Activated CD4-positive, alpha-beta T cell treated with anti-CD3 and anti-CD28 coated beads, Interleukin-2, amount 50 U/mL, for 48 hours (primary cell): ENCODE measurements at places on chromosomes 3 and 15.

GRCh38 chr15:49273734-49274318 lies 103.8 kb downstream of the GALK2 start:
- no peak for DNase-seq

- DNase-seq: no peak
These were observed 28.3 kb upstream of the GALNT15 start for GRCh38 chr3:16146015-16146730.

GRCh38 chr3:188310270-188310710 lies 156.3 kb downstream of the LPP start:
- DNase-seq: no peak

DNA sequence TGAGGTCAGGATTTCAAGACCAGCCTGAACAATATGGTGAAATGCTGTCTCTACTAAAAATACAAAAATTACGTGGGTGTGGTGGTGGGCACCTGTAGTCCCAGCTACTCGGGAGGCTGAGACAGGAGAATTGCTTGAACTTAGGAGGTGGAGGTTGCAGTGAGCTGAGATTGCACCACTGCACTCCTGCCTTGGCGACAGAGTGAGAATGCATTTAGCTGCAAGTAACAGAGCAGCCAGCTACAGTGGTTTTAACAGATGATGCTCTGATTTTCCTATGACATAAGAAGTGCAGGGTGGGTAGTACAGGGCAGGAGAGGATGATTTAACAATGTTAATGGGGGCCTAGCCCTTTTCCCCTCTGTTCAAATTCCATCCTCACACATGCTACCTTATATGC lies 267.9 kb downstream of the RPLP1 start:
- DNase-seq: no peak

DNA sequence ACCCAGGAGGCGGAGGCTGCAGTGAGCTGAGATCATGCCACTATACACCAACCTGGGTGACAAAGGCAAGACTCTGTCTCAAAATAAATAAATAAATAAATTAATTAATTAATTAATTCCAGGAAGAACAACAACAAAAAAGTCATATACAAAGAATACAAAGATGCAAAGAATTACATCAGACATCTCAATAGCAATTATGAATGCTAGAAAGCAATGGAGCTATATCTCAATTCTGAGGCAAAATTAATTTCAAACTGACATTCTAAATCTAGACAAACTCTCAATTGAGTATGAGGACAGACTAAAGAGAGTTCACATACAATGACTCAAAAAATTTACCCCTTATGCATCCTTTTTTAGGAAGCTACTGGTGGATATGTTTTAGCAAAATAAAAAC lies 69.6 kb upstream of the CTNNB1 start:
- DNase-seq: no peak

- peak; percentile 38 for DNase-seq
These were observed 3.3 kb downstream of the CISH start for GRCh38 chr3:50608278-50608677.

DNA sequence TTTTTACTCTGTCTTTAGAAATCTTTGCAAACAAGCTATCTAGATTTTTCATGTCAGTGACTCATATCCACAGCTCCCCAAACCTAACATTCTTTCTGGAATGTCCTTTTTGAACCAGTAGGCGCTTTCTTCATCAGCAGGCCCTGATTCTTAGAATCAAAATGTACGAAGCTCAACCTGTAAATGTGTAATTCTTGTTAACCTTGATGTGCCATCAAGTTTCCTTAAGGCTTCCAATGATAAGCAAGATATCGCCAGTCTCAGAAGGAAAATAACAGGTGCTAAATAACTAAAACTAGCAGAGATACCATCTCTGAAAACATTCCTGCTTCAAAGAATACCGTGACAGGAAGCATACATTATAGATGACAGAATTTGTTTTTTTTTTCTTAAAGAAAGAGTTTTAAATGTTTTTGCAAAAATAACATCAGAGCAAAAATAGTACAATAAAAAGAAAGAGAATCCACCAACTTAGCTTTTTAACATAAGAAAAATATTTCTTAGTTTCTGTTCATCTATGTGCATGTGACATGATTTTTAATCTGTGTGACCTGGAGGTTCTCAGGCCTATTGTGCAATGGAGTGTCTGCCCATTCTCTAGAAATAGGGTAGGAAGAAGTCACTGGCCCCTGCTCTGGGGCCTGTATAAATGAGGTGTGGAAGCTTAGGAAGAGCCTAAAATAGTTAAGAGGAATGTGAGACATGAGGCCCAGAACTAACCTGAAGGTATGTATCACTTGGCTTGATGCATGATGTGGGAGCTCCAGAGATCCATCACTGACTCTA lies 14.7 kb upstream of the SECISBP2L start:
- DNase-seq: no peak
